ENCODE measurements at places on chromosomes 7 and 10.

- DNase-seq: no peak
Observed at GRCh38 chr10:18616337-18616736, 35.0 kb downstream of the NSUN6 start.

GRCh38 chr7:47525066-47525623 is 56.8 kb downstream of the TNS3 start:
- no peak for DNase-seq

GRCh38 chr7:126698446-126698845 is 554.3 kb downstream of the GRM8 start:
- DNase-seq: no peak

DNA sequence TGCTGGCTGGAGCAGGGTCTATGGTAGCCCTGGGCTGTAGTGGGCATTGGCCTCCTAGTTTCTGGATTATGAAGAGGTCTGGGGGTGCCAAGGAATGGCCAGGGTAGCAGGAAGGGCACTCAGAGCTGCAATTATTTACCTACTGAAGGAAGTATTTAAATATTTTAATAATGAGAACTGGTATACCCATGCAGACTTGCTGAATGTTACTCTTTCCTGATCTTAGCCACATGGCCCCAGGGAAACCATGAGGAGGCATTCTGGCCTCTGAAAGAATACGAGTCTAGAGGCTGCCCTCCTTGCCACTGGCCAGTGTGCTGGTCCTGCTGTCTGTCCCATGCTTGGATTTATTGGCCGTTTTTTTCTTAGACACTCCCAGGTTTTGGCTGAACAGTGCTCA is 599.7 kb downstream of the LRMDA start:
- no peak for DNase-seq

- no peak for DNase-seq
Observed at GRCh38 chr7:132392713-132393112, 183.6 kb downstream of the PLXNA4 start.

- no peak for DNase-seq
Observed at GRCh38 chr7:99579956-99580777, 17.9 kb upstream of the TMEM225B start.

GRCh38 chr7:108059526-108059925 is 56.6 kb upstream of the LAMB1 start:
- peak; percentile 65 for DNase-seq

GRCh38 chr7:33432821-33433220 is 303.5 kb downstream of the BBS9 start:
- no peak for DNase-seq

DNA sequence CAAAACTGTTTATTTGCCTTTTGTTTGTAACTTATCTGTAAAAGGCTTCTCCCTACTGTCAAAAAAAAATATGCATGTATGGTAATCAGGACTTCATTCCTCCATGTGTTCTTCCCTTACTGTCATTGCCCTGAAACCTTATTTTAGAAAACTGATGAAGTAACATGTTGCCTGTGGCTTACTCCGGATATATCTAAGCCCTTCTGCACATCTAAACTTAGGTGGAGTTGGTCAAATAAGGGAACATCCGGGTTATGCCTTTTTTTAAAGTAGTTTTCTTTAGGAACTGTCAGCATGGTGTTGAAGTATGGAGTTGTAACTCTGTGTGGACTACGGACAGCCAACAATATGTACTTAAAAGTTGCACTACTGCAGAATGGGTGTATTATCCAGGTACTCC is 6.2 kb downstream of the SAR1A start:
- DNase-seq: no peak

DNA sequence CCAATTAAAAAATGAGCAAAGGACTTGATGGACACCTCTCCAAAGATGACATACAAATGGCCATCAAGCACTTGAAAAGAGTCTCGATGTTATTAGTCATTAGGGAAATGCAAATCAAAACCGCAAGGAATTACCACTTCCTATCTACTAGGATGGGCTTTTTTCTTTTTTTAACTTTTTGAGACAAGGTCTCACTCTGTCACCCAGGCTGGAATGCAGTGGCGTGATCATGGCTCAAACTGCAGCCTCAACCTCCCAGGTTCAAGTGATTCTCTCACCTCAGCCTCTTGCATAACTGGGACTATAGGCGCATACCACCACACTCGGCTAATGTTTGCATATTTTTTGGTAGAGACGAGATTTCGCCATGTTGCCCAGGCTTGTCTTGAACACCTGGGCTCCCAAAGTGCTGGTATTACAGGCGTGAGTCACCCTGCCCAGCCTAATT is 13.6 kb downstream of the NKX1-2 start:
- DNase-seq: no peak

- DNase-seq: no peak
Observed at GRCh38 chr10:24952707-24953645, 570 bp upstream of the PRTFDC1 start.

- DNase-seq: no peak
Observed at GRCh38 chr7:26857506-26858240, 6.7 kb downstream of the SKAP2 start.

DNA sequence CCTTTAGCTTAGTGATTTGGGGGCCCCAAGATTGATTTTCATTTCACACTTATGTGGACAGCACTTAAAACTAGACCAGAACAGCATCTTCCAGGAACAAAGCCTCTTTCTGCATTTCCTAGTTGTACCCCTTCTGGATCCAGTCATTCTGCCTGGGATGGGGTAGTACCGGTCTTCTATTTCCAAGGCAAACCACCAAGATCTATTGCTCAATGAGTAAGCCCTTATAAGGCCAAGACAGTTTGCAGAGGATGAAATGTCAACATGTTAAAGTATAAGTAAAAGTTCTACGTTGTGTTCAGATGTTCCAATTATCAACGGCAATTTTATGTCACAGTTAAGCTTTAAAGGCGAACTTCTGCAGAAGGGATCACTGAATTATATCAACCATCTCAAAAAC is 106.9 kb upstream of the ZNF746 start:
- no peak for DNase-seq

DNA sequence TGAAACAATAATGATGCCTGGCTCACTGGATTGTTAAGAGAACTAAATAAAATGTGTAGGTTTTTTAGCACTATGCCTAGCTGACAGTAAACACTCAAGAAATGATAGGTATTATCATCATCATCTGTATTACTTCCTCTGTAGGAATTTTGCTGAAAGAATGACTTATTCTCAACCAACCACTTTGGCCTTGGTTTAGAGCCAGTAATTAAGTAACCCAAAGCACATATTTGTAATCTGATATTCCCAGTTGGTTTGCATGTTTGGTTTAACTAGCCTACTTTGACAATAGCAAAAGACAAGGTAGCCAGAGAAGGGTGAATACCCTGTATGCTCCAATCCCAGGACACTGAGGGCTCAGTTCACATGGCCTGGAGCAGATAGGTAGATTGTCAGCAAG is 34.4 kb downstream of the BCAP29 start:
- no peak for DNase-seq

- DNase-seq: no peak
Observed at GRCh38 chr10:129959544-129960480, 4.3 kb downstream of the EBF3 start.
